Naive B cell (primary cell): ENCODE measurements at places on chromosomes 16 and 17.

DNA sequence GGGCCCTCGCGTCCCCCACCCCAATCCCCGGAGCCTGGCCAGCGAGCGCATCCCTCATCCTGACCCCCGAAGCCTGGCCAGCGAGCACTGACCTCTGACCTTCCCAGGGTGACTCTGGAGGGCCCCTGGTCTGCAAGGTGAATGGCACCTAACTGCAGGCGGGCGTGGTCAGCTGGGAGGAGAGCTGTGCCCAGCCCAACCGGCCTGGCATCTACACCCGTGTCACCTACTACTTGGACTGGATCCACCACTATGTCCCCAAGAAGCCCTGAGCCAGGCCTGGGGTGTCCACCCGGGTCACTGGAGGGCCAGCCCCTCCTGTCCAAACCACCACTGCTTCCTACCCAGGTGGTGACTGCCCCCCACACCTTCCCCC is 2.3 kb downstream of the TPSD1 start:
- no peak for DNase-seq

DNA sequence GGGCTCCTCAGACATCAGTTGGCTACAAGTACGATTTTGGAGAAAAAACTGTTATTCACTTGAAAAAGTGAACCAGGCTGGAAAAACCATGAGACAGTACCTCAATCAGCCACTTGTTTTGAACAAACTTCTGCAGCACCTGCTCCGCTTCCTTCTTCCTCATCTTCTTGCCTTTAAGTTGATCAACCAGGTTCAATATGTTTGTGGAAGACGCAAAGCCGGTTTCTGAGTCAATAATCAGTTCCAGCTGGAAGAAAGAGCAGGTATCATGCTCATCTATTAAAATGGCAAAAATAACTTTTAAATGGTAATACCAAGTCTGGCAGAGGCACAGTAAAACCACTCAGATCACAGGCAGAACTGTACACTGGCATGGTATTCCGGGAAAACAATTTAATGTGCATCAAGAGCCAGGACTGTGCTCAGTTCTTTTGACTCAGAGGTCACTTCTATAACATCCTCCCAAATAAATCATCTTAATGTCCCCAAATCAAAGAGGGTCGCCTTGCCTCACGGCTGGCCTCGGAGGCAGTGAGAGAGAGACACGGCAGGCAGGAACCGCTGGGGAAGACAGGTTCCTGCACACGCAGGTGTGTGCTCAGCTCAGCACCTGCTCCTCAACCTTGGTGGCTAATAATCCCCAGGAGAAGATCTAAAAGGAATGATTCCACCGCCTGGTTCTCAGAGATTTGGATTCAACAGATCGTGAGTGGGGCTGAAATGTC is 29.7 kb downstream of the KDM8 start:
- DNase-seq = no peak

GRCh38 chr17:64783031-64783461 is 120.9 kb upstream of the SMURF2 start:
- no peak for DNase-seq

DNA sequence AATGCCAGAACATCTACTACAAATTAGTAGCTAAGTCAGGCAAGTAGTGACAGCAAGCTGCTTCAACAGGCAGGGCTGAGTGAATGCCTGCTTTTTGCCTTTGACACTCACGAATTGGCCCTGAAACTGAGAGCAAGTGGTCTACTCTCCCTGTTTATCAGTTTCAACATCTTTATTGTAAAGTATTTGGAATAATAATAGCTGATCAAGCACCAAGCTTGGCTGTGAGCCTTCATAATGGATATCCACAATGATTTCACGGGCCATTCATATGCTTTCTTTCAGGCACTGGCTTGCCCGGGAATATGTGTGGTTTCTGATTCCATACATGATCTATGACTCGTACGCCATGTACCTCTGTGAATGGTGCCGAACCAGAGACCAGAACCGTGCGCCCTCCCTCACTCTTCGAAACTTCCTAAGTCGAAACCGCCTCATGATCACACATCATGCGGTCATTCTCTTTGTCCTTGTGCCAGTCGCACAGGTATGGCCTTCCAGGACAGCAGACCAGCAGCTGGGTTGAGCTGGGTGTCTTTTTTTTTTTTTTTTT is 5.2 kb downstream of the TLCD3A start:
- no peak for DNase-seq

- DNase-seq = no peak
These were observed 21.1 kb downstream of the CPSF4L start for GRCh38 chr17:73240561-73240960.

DNA sequence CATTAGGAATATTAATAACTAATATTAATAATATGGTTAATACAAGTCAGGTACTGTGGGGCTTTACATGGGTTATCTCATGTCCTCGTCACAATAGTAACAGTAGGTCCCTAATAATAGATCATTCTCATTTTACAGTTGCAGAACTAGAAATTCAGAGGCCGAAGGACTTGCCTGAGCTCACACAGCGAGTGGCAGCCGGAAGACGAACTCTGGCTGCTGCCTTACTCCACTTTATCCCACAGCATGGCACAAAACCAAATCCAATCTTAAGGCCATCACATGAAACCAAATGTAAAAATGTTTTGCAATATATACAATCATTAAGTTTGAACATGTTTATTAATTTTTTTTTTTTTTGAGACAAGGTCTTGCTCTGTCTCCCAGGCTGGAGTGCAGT is 13.6 kb downstream of the GNA13 start:
- DNase-seq = no peak

DNA sequence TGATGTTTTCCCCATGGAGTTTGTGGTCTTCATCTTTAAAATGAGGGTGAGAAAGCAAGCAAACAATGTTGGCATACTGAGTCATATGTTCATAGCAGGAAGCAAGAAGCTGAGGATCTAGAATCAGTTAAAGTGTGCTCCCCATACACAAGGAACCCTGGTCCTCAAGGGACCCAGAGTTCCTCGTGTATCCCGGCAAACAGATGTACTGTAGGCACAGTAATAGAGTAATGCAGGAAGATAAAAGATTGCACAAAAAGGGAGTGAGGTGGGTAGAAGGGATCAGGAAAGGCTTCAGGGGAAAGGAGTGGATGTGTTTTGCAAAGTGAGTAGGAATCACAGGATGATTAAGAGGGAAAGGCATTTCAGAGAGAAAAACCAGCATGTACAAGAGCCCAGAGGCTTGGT is 412.3 kb upstream of the CDH11 start:
- no peak for DNase-seq

GRCh38 chr17:10099051-10099571 is 99.3 kb downstream of the GAS7 start:
- no peak for DNase-seq

DNA sequence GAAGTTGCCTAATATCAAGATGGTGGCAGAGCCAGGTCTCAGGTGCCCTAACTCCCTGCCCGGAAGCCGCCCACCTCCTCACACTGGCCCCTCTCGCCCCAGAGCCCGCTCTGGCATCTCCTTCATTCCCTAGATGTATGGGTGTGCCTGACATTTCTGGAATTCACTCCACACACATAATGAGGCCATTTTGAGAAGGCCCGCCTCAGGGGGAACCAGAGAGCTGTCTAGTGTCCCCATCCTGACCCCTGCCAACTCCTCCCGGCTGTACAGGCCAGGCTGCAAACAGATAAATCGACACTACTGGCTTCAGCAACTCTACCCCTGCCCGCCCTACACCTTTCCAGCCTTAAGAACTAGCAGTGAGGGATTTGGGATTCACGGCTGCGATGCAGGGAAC is 7.7 kb downstream of the WNT3 start:
- DNase-seq = no peak

DNA sequence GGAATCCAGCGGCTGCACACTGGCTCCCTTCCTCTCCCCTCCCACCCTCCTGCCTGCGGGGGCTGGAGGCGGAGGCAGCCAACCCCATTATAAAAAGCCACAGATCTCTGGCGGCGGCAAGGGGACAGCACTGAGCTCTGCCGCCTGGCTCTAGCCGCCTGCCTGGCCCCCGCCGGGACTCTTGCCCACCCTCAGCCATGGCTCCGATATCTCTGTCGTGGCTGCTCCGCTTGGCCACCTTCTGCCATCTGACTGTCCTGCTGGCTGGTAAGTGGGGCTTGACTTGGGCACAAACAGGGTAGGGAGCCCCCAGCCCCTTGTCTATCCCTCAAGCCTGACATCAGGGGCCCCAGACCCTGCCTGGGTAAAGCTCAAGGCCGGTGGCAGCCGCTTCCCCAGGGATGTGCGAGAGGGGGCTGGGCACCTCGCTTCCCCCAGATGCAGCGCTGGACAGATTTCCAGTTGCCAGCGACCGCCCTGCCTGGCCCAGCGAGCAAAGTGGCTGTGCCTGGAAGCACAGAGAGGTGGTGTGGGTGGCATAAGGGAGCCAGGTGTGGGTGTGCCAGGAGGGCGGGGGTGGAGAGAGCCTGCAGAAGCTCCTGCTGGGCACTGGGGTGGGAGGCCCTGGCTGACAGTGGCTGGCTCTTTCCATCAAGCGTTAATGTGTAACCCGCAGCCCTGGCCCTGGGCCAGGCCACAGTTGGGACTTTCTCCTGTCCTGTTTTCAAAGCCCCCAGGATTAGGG is at the start of gene CX3CL1:
TSS of gene CX3CL1 (plus strand) at position 119 of the 745 bp plus-strand sequence. CDS start at position 198, 79 bp downstream.
- DNase-seq = no peak

GRCh38 chr17:75410141-75410540 is 4.7 kb upstream of the GRB2 start:
- no peak for DNase-seq
